ENCODE measurements at places on chromosomes 2 and 18.

DNA sequence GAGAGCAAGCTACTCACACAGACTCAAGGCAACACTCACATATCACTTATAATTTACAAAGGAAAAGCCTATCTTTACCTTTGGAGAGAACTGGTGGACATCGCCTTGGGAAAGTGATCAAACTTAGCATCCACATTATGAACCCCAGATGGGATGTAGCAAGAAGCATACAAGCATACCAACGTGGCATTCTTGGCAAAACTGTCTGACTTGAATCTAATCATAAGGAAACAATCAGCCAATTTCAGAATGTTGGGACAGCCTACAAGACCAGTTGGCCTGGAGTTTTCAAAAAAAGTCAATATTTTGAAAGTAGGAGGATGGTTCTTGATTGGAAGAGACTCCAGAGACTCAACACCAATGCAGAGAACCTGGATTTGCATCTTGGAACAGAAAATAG lies 79.1 kb upstream of the PMAIP1 start:
- DNase-seq = no peak

DNA sequence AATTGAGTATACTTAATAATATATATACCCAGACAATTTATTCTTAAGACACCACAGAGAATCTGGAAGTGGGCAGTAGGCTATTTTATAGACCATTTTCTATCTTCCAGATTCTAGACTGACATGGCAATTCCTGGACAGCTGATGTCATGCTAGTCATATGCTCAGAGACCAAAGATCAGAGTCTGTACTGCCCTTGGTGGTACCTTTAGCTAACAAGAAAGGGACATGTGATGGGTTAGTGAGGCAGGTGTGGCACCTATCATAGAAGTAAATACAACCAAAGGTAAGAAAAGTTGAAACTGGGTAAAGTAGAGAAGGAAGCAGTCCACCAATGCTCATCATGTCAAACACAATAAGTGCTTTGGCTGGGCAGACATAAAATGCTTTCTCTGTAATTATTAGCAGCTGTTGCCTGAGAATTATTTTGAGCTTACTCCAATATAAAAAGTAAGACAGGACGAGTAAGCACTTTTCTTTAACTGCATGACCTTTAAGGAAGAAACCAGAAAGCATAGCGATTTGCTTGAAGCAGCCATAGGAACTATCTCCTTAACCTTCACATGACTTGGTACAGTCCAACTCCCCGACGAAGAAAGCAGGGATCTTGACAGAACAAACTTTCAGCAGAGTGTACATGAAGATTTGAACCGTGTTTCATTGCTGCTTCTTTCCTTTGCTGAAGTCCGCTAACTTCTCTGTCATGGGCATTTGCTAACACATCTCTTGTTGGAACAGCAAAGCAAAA lies 47.1 kb downstream of the SLC40A1 start:
- DNase-seq = no peak

DNA sequence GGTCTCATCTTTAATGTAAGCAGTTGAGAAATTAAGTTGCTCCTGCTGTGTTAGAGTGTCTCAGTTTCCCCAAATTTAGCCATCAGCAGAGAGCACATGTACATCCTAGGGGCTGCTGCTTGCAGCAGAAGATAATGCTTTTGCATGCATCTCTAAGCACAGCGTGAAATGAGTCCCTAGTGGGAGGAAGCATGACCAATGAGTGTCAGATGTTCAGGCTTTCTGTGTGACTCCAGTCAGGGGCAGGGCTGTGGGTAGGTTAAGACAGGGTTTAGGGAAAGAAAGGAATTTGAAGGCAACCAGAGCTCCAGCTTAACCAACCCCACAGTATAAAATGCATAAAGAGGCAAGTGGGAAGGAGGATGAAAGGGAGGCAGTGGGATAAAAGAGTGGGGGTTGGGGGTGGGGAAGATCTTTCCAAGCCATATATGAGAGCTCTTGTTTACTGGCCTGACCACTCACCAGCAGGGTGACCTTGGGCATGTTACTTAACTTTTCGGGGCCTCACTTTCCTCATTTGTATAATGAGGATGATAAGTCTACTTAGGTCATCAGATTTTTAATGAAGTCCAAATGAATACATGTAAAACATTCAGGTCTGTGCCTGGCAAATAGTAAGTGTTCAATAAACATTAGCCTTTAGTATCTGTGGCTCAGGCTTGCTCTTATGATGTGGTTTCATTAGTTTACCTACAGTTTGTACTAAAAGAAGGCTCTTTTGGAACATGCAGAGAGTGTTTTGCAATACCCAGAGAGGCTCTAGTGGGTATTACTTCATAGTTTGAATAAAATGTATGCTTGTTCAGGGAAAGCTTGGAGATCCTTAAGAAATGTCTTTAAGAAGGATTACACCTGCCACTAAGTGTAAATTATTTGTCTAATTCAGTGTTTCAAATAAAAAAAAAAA lies 42.7 kb upstream of the PELI1 start:
- no peak for DNase-seq

- DNase-seq = no peak
Measured at GRCh38 chr18:29912351-29912750, 1130.2 kb downstream of the DSC3 start.

GRCh38 chr2:5869936-5870335 lies 177.8 kb downstream of the SOX11 start:
- DNase-seq = no peak

DNA sequence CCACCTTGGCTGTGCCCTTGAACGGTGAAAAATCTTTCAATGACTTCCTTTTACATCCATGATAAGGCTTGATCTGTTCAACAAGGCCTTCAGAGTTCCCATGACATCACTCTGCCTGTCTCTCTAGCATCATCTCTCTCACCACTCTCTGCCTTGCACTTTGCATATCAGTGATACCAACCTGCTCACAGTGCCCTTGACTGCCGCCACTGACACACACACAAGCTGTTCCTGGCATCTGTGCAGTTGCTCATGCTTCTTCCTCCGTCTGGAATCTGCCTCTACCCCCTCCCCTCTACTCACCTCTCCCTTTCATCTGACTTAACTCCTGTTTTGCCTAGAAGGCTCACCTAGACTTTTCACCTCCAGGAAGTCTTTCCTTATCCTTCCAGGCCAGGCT lies 79.1 kb upstream of the SEC11C start:
- DNase-seq = no peak

DNA sequence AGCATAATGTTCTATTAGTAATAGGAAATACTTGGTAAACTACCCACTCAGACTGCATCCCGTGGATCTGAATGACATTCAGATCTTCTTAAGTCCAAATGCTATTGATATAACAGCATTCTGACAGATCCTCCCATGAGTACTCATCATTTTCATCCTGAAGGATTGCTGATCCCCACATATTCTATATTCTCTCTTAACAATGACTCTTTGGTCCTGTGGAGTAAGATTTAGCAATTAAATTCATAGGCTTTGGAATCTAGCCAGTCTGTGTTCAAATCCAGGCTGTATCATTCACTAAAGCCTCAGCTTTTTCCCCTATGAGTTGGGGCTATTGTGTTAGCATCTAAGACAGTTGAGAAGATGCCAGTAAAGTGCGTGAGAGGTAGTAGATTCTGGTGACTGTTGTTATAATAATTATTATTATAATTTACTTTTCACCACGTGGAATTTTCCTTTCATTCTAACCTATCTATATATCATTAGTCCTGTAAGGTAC lies 591.3 kb upstream of the SYT4 start:
- no peak for DNase-seq

DNA sequence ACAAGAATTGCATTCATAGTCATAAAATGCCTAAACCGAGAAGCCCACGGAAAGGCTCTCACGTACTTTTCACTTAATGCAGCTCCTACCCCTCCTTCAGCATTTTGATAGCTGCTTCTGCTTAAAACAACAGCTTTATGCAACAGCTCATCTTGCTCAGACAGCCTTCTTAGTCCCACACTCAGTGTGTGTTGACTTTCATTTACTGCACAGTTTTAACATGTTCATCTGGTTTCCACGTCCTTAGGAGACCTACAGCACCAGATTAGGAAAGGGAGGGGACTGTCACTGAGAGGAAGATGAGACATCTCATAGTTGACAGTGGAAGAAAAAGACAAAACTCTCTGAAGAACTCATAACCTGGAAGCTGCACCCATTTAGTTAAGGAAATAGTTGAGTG lies 435.4 kb downstream of the SETBP1 start:
- DNase-seq = no peak

GRCh38 chr2:231063347-231063746 lies 6.7 kb downstream of the PSMD1 start:
- no peak for DNase-seq

Data from activated CD8-positive, alpha-beta memory T cell treated with anti-CD3 and anti-CD28 coated beads for 4 hours (primary cell).